ENCODE measurements at places on chromosomes 1 and 21.
A peak's percentile ranks its signal among the peaks of the same experiment; 100 is the strongest.

DNA sequence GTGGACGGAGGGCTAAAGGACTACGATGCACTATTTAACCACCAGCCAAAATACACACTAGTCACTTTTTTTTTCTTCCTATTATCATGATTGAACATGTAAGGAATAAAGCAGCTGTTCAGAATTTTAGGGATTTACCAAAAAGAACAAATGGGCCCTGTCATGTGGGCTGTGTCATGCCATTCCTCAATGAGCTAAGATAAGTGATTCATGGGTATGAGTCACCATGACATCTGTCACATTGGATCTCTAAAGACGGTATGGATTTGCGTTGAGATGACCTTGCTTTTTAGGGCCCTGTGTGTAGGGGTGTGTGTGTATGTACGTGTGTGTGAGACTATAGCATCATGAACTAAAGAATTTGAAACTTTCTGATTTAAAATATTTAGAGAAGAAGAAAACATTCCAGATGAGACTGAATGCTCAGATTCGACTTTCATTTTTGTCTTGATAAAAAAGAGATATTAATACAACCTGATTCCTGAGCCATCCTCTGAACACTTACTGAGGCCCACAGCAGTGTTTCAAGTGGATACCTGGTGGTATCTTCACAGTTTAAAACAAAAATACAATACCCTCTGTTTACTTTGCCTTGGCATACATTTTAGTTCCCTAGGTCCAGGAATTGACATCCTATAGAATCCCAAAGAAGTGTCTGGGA, 246.1 kb upstream of the DUSP10 start:
- no peak for DNase-seq

GRCh38 chr1:54052431-54052933, 522 bp downstream of the TMEM59 start:
- peak; percentile 16 for DNase-seq

DNA sequence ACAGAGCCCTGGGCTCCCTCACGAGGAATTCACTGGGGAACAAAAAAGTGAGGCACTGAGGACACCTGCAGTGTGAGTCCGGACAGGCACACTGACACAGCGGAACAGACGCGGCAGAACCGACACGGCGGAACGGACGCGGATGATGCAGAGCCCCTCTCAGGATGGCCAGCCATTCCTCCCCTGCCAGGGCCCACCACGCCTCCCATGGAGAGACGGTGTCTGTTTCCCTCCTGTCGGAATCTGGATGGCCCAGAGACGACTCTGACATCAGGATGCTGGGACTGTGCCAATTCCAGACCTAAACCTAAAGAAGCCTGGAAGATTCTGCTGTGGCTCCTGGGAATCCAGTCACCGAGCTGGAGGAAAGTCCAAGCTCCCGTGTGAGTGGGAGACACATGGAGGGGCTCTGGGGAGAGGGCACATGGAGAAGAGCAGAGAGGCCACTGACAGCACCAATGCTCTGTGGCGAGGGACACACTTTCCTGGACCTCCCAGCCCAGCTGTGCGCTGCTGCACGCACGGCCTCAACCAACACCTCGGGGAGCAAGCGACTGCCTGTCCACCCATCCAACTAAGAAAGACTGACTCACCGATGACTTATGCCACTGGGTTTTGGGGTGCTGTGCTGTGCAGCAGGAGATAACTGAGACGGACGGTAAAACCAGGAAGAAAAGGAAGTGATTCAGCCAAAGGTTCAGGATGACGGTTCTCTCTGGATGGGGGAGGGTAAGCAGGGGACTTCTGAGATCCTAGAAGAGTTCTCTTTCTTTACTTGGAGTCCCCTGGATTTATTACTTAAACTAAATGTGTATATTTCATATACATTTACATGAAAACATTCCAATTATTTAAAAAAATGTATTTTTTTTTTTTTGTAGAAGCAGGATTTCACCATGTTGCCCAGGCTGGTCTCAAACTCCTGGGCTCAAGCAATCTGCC, 23.3 kb downstream of the ZBTB17 start:
- DNase-seq: no peak

GRCh38 chr1:89712420-89712819, 79.5 kb downstream of the LRRC8C start:
- no peak for DNase-seq

DNA sequence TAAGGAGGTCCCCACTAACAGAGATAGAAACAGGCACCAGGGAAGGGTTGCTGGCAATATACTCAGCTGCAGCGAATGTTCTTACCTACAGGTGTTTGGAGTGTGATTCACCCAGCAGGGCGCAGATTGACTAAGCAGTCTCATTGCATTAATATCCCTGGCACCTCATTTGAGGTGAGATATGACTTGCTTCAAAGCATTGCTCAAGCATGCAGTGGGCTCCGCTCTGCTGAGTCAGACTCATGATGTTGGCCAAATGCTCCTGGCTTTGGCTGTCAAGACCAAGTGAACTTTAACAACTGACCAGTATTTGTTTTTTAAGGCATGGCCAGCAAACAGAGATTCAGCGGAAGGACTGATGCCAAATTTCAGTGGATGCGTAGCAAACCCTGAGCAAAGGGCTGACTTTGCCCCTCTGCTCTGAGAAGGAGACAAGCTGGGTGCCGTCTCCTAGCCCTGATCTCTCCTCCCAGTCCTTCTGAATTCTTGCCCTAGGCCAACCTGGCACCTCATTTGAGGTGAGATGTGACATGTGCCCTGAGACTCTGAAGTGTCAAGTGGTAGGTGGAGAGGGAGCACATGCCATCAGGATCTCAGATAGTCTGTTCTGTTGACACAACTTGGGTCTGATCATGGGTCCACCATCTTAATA, 187.1 kb upstream of the COA6 start:
- DNase-seq: no peak

DNA sequence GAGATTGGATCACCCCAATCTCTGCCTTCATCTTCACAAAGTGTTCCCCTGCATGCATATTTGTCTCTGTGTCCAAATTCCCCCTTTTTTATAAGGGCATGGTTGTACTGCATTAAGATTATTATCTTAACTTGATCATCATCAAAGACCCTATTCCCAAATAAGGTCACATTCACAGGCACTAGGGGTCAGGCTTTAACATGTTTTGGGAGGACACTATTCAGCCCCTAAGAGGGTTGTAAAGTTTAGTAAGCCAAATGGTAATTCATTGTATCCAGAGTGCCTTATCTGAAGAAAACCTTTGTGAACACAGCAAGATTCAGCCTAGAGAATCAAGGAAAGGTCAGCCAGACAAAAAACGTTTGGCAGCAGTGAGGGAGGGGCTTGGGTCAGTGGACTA, 317.6 kb upstream of the PLD5 start:
- DNase-seq: no peak

DNA sequence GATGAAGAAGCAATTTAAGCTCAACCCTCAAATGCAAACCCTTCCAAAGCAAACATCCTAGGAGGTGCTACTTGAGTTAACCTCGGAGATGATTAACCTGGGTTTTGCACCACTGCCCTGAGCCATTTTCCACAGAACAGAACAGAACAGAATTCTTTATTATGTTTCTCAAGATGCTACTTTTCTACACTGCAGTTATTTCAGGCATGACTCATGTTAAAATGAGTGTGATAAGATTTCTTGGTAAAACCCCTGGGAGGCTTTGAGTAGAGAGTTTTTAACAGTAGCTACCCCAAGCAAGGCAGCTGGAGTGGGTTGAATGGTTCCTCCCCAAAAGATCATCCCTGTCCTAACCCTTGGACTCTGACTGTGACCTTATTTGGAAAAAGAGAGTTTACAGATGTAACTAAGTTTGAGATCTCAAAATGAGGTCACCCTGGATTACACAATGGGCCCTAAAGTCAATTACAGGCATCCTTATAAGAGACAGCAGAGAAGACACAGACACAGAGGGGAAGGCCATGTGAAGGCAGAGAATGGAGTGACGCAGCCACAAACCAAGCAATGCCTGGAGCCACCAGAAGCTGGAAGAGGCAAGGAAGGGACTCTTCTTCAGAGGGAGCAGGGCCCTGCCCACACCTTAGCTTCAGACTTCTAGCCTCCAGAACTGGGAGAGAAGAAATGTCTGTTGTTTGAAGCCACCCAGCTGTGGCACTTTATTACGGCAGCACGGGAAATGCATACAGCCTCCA, 153.4 kb downstream of the ETS2 start:
- DNase-seq: no peak

DNA sequence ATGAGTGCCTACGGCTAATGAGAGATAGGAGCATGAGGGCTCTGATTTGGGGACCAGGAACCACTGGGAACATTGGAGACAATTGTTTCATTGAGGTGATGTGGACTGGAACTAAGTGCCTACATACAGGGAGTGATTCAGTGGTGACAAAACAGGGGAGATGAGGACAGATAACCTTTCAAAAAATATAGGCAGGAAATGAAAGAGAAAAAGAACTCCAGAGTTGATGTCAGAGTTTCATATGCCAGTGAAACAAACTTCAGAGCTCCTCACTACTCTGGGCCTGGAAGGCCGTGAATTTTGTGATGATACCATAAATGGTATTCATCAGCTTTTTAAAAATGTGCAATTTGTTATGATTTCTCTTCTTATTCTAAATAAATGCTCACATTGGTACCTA, 39.3 kb downstream of the FASLG start:
- no peak for DNase-seq

Data from stimulated activated CD4-positive, alpha-beta T cell treated with anti-CD3 and anti-CD28 coated beads, Interleukin-12 subunit alpha, Interleukin-12 subunit beta, amount 100 ng/mL, for 4 hours (primary cell).